SJCRH30 (cell line): ENCODE measurements at places on chromosomes 6 and 20.

DNA sequence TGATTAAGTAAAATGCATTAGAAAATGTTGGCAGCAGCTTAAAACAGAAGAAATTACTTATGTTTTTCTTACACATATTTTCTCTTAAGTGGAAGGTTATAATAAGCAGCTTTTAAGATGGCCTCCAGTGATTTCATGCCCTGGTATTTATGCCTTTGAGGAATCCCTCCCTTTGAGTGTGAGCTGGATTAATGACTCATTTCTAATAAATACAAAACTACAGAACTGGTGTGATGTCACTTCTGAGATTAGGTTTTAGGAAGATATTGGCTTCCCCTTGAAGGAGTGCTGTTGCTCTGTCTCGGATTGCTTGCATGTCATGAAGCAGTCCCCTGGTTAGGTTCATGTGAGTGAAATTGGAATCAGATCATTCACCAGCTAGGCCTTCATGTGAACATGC, 143.2 kb upstream of the EPHA7 start:
- DNase-seq: no peak
- peaks cover 17% of the 10 kb centered on the region for H3K4me1 ChIP-seq
- H3K27me3 ChIP-seq: no peaks in the 10 kb centered on the region
- no peak overlapping the region for H3K27ac ChIP-seq
- no peaks in the 10 kb centered on the region for H3K36me3 ChIP-seq
- H3K4me3 ChIP-seq: no peak overlapping the region

GRCh38 chr6:165660857-165661663, 2.0 kb downstream of the PDE10A start:
- H3K27ac ChIP-seq: peak overlapping the region; percentile 69
- 0 out of 2 replicates have a peak, but pooled peaks cover 3% of the 10 kb centered on the region for H3K4me1 ChIP-seq
- 0 out of 2 replicates have a peak, but pooled peaks cover 2% of the 10 kb centered on the region for H3K36me3 ChIP-seq
- peak overlapping the region; percentile 82 for H3K4me3 ChIP-seq
- no peaks in the 10 kb centered on the region for H3K27me3 ChIP-seq
- DNase-seq: peak; percentile 59

DNA sequence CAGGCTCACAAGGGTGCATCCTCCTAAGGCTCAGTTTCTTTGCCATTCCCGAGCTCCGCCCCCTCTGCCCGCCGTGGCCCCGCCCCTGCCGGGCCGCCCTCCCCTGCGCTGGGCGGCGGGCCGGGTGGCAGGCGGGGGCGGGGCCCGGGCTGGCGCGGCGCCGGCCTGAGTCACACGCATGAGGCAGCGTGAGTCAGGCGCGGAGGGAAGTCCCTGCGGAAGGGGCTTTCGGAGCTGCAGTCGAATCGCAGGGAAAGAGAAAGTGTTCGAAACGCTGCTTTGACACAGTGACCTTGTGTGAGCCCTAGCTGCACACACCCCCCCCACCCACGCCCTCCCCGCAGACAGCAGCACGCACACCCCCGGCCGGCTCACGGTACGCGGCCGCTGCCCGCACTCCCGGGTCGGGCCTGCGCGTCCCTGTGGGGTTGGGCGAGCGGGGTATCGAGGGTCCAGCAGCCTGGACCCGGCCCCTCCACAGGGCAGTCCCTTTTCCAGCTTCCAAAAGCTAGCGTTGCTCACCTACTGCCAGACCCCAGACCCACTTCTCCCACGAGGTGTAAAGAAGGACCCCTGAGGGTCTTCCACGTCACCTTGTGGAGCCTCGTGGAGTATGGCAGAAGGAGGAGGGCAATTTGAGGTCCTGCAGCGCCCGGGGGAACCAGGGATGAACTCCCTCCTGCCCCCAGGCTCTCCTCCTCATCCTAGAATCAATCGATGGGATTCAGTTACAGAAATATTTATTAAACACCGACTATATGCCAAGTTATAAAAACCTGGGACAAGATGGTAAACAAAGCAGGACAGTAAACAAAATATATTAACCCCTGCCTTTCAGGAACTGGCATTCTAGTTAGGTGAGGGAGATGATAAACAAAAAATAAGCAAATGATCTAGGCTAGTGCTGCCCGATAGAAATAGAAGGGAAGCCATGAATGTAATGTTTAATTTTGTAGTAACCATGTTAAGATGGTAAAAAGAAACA, 12.4 kb upstream of the HMGA1 start:
- peaks cover 15% of the 10 kb centered on the region; the same call in 1 of the 2 replicates for H3K4me1 ChIP-seq
- no peaks in the 10 kb centered on the region for H3K27me3 ChIP-seq
- H3K27ac ChIP-seq: peak overlapping the region; percentile 67
- DNase-seq: peak; percentile 91

- no peak overlapping the region for H3K4me3 ChIP-seq
- no peak for DNase-seq
- H3K27ac ChIP-seq: no peak overlapping the region
- no peaks in the 10 kb centered on the region for H3K36me3 ChIP-seq
- H3K4me1 ChIP-seq: no peaks in the 10 kb centered on the region
- no peaks in the 10 kb centered on the region for H3K27me3 ChIP-seq
Measured at GRCh38 chr20:61949363-61949713, 116.3 kb downstream of the TAF4 start.

- H3K36me3 ChIP-seq: no peaks in the 10 kb centered on the region
- H3K27me3 ChIP-seq: no peaks in the 10 kb centered on the region
- no peaks in the 10 kb centered on the region; the same call in 1 of the 2 replicates for H3K4me1 ChIP-seq
- H3K4me3 ChIP-seq: no peak overlapping the region
Measured at GRCh38 chr6:137810554-137811120, 56.4 kb upstream of the TNFAIP3 start.
